Activated CD4-positive, alpha-beta memory T cell treated with anti-CD3 and anti-CD28 coated beads for 36 hours (primary cell): ENCODE measurements at places on chromosomes 2 and 18. TPM values are rescaled to one million over a fixed set of nuclear protein-coding genes. Genes with fewer than 3 reads are reported as not detected.

Gene FEV
- total RNA-seq, result not detected

Gene SERPINB3
- not detected for total RNA-seq

Gene VSNL1
- not detected for total RNA-seq

Gene SRD5A2
- not detected for total RNA-seq

Gene DYNAP
- not detected for total RNA-seq

Gene MAP4K4
- total RNA-seq, result 43.4 TPM

Gene PRPF40A
- 138 TPM for total RNA-seq

Gene REG3G
- total RNA-seq, result not detected

Gene DTYMK
- total RNA-seq, result 85.9 TPM

Gene SPATA3
- 0.24 TPM for total RNA-seq

Gene SPC25
- total RNA-seq, result 38.4 TPM

Gene TFPI
- total RNA-seq, result not detected

Gene CDK5R2
- not detected for total RNA-seq

Gene LRRTM4
- total RNA-seq, result not detected

Gene ACADL
- total RNA-seq, result not detected
